ENCODE measurements at places on chromosomes 6 and 20.
A peak's percentile ranks its signal among the peaks of the same experiment; 100 is the strongest.

GRCh38 chr6:1395506-1395905 lies 6.1 kb downstream of the FOXF2 start:
- no peak for DNase-seq

GRCh38 chr20:22429175-22430153 lies 154.9 kb downstream of the FOXA2 start:
- no peak for DNase-seq

DNA sequence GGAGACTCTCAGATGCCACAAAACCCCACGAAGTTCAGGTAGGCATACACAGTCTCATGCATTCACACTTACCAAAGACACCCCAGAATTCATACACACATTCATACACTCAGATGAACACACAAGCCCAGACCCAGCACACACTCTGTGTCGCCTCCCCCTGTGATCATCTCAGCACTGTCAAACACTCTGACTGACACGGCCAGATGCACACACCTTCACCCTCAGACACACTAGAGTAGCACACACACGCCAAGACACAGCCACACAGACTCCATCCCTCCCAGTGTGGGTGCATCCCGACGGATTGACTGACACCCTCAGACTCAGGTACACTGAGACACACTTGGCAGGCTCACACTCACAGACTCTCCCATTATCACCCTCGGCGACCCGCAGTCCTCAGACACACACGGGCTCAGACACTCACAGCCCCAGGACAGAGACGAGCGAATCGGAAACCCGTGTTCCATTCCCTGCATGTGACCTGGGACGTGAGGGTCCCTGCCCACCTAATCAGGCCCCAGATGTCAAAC lies 872 bp upstream of the RIMS4 start:
- no peak for DNase-seq

DNA sequence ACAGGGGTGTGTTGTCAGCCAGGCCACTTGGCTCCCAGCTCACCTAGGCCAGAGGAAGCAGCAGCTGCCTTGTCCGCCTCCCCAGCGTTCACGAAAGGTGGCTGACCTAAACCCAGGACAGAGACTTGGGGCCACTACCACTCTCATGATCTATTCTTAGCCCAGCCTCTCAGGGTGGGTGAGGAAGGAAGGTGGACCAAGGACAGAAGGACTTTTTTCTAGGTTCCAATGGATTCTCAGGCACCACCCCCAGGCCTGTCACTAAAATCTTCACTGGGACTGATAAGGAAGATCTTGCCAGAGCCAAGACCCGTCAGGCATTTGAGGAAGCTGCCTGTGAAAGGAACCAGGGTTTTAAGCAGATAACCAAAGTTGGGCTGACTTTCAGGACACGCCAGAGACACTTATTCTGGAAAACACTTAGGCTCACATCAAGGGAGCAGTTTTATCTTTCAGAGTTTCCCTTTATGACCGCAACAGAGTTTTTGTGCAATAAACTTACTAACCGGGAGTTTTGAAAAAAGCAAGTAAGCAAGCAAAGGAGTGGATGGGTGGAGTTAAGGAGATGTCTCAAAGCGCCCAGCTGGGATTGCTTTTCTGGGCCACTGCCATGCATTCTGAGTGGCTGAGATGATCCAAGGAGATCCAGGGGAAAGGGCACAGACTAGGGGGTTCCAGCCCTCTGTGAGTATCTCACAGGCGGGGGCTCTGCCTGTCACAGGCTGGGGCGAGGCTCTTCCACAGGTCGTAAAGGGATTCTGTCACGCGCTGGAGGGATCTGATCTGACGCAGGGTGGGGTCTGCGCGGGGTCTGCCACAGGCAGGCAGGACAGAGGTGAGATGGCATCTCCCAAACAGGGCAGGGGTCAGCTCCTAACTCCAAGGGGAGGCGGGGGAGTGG lies 989 bp downstream of the FITM2 start:
- peak; percentile 37 for DNase-seq

- DNase-seq = no peak
Observed at GRCh38 chr20:25269057-25269832, 21.4 kb downstream of the PYGB start.

DNA sequence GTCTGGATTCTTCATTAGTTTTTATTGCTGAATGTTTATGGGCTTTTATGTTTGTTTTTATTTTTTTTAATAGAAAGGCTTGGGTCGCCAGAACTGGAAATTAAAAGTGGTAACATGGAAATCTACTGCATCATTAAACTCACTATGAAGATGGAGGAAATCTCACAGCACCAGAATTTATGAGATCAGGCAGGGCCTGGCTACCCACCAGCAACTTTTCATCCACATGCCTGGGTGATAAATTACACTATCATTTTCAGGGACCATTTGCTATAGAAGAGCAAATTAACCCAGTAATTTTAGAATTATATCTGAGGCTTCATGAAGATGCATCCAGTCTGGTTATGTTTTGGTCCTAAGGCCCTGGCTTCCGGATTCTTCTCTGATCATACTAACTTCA lies 57.8 kb upstream of the PLCB4 start:
- no peak for DNase-seq

DNA sequence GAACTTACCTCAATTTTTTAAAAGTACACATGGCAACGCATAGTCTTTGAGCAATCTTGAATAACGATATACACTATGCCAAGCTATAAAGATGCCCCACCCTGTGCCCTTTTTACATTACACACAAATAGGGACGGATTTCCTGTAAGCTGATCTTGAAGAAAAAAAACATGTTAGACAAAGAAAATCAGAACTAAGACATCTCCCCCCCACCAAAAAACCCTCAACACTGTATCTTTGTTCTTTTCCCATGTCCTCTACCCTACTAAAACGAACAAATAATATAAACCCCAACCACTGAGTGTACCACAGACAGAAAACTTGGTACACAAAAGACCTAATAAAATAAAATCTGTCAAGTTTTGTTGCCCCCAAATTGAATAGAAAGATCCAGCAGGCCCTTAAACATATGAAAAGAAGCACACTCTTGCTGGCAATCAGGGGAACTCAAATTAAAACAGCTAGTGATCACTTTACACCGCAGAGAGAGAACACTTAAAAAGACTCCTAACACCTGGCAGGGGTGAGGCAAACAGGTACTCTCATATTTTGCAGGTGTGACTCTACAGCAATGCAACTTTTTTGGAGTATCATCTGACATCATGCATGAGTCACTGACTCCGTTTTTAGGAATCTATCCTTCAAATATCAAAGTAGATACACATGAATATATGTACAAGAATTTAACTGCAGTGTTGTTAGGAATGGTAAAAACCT lies 29.6 kb downstream of the BACH2 start:
- DNase-seq = no peak

GRCh38 chr6:20932284-20932683 lies 398.0 kb downstream of the CDKAL1 start:
- DNase-seq = no peak

GRCh38 chr6:109172101-109172746 lies 76.9 kb downstream of the CEP57L1 start:
- DNase-seq = no peak

DNA sequence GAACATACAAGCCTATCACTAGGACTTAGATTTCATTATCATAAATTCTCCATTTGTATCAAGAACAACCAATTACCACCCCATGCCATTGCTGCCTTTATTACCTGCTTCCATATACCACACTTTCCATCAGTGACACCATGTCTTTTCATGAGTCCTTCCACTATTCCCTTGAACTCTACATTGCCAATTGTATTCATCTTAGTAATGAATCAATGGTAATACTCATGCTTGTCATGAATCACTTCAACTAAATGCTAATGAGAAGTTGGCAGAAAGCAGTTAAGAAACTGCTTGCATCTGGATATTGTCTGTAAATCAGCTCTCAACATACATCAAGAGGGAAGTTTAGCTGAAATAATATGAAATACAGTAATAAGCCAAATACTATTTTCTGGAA lies 61.2 kb upstream of the RNF217 start:
- DNase-seq = no peak

GRCh38 chr20:10984294-10984693 lies 310.5 kb upstream of the JAG1 start:
- no peak for DNase-seq

- DNase-seq = peak; percentile 62
Observed at GRCh38 chr6:68967549-68968300, 332.6 kb downstream of the ADGRB3 start.

GRCh38 chr6:30962716-30963115 lies 20.8 kb upstream of the MUC21 start:
- DNase-seq = no peak

GRCh38 chr6:84582997-84583396 lies 181.4 kb downstream of the TBX18 start:
- DNase-seq = no peak

DNA sequence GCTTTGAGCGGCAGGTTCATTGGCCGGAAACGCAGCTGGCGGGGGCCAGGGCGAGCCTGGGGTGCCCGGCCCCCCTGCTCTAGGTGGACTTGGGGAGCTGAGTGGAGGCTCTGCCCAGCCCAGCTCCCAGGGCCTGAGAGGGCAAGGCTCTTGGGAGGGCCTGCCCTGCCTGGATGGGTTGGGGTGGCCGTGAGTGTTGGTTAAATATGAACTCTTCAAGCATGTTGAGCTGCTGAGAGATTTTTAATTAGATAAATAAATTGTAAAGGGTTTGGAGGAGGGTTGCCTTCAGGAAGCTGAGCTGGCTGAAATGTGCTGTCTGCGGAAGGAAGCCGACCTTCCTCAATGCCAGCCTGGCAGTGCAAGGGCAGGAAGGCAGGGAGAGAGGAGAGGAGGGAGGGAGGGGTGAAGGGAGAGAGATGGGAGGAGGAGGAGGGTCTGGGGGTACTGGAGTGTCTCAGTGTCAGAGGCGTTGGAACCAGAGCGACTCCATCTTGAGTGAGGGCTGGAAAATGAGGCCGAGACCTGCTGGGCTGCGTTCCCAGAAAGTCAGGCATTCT lies 39.4 kb upstream of the PMEPA1 start:
- DNase-seq = no peak

- DNase-seq = no peak
Observed at GRCh38 chr20:4151991-4152695, 136.8 kb upstream of the RNF24 start.

DNA sequence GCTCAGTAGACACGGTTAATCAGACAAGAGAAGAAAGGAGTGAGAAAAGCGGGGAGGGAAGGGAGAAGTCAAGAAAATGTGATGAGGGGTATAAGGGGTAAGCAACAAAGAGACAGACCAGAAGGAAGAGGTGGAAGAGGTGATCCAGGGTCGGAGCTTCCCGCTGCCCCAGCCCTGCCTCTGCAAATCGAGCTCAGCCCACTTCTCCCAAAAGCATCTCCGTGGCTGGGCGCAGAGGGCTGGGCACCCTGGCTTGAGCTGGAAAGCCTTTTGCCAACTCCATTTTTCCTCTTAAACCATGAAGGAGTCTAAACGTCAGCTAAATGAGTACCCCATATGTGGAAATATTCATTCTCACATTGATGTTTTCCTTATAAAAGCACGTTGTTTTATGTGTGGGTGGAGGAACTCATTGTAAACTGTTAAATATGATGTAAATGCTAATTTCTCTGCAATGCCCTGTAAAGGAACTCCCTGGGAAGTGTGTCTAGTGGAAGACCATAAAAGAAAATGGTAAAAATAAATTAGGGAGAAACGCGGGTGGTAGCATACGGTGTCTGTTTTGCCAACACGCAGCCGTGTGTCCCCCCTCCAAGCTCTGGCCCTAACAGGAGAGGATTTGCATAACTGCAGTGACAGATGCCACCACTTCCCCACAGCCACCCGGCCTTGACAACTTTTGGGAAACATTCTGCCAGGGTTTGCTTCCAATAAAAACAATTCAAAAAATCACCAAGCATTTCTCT lies 55.2 kb upstream of the MAFB start:
- no peak for DNase-seq

- no peak for DNase-seq
Observed at GRCh38 chr6:119325559-119326265, 23.8 kb downstream of the MAN1A1 start.

DNA sequence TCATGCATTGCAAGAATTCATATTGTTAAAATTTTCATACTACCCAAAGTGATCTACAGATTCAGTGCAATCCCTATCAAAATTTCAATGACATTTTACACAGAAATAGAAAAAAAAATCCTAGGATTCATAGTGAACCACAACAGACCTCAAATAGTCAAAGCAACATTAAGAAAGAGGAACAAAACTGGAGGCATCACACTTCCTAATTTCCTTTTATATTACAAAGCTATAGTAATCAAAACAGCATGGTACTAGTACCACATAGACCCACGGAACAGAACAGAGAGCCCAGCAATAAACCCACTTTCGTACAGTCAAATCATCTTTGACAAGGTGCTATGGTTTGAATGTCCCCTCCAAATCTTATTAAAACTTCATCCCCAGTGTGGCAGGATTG lies 39.7 kb downstream of the NTSR1 start:
- DNase-seq = no peak

- no peak for DNase-seq
Observed at GRCh38 chr6:115610696-115611095, 450.0 kb downstream of the FRK start.

DNA sequence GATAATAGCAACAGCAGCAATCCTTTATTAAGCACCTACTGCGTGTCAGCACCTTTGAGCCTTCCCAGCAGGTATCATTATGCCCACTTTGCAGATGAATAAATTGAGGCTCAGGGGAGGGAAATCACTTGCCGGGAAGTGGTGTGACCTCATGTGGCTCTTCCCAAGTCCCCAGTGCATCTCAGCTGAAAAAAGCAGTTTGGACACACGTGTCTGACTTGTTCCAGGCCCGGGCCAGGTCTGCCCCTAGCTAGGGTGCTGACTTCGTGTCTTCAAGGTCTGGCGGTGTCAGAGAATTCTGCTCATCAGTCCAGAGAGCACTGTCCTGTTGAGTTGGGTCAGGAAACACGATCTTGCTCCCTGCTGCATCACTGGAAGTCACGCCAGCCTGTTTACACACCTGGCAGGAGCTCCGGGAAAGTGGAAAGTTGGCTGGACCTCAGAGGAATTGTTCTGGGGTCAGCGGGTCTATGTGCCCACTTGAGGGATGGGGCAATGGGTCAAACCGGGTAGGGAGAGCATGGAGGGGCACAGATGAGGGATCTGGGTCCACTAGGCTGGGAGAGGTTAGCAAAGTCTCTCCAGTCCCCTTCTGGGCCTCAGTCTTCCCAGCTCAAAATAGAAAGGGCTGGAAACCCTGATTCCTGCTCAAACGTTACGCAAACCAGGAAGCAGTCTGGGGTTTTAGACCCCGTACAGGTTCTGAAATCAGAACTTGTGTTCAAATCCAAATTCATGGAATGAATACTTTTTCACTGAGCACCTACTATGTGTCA lies 10.5 kb downstream of the SLC13A3 start:
- no peak for DNase-seq

DNA sequence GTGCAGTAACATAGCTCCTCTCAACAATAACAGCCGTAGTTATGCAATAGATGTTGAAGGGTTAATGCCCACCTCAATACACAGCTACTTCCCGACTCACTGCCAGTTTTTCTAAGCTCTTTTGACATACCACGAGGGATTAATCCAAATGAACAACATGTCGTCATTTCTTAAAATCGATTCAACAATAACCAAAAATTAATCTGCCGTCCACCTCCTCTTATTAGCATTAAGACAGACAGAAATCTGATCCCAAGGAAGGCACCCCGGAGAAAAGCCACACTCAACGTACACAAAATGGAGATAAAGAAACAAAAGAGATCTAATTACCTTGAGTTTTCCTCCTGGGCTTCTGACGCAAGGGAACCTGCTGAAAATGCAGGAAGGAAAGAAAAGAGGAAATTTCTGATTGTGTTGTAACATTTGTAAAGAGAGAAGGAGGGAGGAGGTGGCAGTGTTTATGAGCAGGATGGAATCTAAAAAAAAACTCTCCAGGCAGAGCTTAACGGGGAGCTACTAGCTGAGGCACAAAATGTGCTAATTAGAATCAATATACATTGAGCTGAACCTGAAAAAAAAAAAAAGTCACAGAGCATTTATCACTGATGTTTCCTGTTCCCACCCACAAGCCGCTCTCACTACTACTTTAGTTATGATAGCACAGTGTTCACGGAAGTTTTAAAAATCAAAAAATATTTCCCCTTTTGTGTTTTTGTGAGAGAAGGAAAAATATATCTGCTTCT lies 109.3 kb downstream of the IPCEF1 start:
- no peak for DNase-seq
